ENCODE measurements at places on chromosomes 2 and 18. TPM values are rescaled to one million over a fixed set of nuclear protein-coding genes. Genes with fewer than 3 reads are reported as not detected.

GRCh38 chr2:144383571-144384100 lies 136.3 kb downstream of the ZEB2 start:
- peaks cover 5% of the 10 kb centered on the region for H3K27me3 ChIP-seq
- DNase-seq: no peak
- H3K4me3 ChIP-seq: no peak overlapping the region
- H3K27ac ChIP-seq: no peak overlapping the region
- no peaks in the 10 kb centered on the region for H3K4me1 ChIP-seq

- DNase-seq: no peak
- no peaks in the 10 kb centered on the region for H3K36me3 ChIP-seq
- no peaks in the 10 kb centered on the region for H3K27me3 ChIP-seq
- no peaks in the 10 kb centered on the region for H3K4me1 ChIP-seq
These were observed 179.0 kb upstream of the DDX18 start for GRCh38 chr2:117635481-117635880.

- H3K4me1 ChIP-seq: no peaks in the 10 kb centered on the region
- H3K27ac ChIP-seq: no peak overlapping the region
- no peaks in the 10 kb centered on the region for H3K36me3 ChIP-seq
- no peaks in the 10 kb centered on the region for H3K27me3 ChIP-seq
These were observed 55.6 kb upstream of the ACMSD start for GRCh38 chr2:134782792-134783191.

GRCh38 chr2:128281852-128282245 lies 36.8 kb downstream of the HS6ST1 start:
- H3K27me3 ChIP-seq: no peaks in the 10 kb centered on the region
- no peak for DNase-seq
- no peak overlapping the region for H3K4me3 ChIP-seq
- no peaks in the 10 kb centered on the region for H3K4me1 ChIP-seq
- no peak overlapping the region for H3K27ac ChIP-seq
- no peaks in the 10 kb centered on the region for H3K36me3 ChIP-seq

DNA sequence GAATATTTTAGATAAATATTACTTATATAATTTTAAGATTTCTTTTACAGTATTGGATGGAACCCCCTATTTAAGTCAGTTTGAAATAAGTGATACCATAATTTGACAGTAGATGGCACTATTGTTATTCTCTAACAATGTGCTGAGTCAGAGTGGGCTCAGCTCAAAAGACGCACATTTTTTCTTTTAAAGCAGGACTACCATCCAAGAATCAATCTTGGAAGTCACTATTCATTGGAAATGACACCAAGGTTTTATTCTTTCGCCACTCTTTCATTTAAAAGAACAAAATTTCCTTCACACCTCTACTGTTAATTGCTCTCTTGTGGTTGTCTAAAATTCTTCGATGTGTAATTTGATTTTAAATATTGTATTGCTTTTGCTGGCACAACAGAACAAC lies 32.6 kb upstream of the SPAG16 start:
- H3K27me3 ChIP-seq: no peaks in the 10 kb centered on the region
- H3K27ac ChIP-seq: no peak overlapping the region
- no peak for DNase-seq

GRCh38 chr2:66691031-66691965 lies 256.4 kb downstream of the MEIS1 start:
- no peak overlapping the region for H3K4me3 ChIP-seq
- no peak for DNase-seq
- H3K36me3 ChIP-seq: no peaks in the 10 kb centered on the region
- H3K27ac ChIP-seq: no peak overlapping the region
- no peaks in the 10 kb centered on the region for H3K4me1 ChIP-seq

GRCh38 chr2:102597788-102598187 lies 21.6 kb upstream of the SLC9A2 start:
- H3K27ac ChIP-seq: no peak overlapping the region
- H3K27me3 ChIP-seq: no peaks in the 10 kb centered on the region
- H3K36me3 ChIP-seq: no peaks in the 10 kb centered on the region
- no peak overlapping the region for H3K4me3 ChIP-seq

DNA sequence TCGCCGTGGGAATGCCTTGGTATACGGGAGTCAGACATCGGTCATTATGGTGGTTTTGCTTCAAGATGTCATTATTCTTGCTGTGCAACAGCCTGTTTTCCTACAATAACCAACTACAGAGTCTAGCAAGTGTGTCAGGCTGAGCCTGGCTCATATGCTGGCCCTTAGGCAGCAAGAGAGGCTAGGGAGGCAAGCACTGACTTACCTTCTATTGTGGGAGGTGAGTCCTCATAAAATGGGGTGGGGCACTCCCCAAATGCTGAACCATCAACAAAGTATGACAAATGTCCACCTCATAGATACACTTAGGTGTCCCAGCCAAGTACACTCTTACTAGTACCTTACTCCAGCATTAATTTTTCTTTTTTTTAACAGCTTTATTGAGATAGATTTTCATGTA lies 77.0 kb upstream of the ATL2 start:
- no peaks in the 10 kb centered on the region for H3K27me3 ChIP-seq
- H3K36me3 ChIP-seq: no peaks in the 10 kb centered on the region
- no peak overlapping the region for H3K27ac ChIP-seq
- H3K4me1 ChIP-seq: no peaks in the 10 kb centered on the region
- DNase-seq: no peak

DNA sequence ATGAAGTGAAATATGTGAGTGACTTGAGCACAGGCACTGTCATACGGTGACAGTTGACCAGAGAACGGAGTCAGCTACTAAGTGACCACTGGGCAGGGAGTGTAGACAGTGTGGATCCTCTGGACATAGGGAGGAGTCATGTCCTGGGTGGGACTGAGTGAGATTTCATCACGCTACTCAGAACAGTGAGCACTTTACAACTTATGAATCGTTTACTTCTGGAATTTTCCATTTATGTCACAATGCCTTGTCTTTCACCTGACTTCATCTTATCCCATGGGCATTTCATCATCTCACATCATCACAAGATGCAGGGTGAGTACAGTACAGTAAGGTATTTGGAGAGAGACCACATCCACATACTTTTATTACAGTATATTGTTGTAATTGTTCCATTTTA lies 29.0 kb downstream of the PTPRM start:
- H3K4me3 ChIP-seq: no peak overlapping the region
- H3K36me3 ChIP-seq: no peaks in the 10 kb centered on the region
- H3K4me1 ChIP-seq: no peaks in the 10 kb centered on the region

DNA sequence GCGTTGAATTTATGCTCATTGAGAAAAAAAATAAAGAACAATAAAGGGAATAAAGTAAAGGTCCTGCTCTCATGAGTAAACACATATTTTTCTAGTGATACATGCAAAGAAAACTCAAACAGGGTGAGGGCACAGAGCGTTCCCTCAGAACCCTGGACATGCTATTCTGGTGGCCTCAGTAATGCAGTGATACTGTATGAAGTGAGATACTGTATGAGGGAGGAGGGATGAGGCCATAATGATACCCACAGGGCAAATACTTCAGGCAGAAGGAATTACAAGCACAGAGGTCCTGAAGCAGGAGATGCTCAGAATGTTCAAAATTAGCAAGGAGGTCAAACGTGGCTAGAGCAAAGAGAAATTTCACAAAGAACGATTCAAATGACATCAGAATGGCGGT lies 28.4 kb upstream of the RNU4ATAC start:
- H3K4me3 ChIP-seq: no peak overlapping the region
- DNase-seq: no peak
- no peak overlapping the region for H3K27ac ChIP-seq
- H3K36me3 ChIP-seq: peaks cover 7% of the 10 kb centered on the region

DNA sequence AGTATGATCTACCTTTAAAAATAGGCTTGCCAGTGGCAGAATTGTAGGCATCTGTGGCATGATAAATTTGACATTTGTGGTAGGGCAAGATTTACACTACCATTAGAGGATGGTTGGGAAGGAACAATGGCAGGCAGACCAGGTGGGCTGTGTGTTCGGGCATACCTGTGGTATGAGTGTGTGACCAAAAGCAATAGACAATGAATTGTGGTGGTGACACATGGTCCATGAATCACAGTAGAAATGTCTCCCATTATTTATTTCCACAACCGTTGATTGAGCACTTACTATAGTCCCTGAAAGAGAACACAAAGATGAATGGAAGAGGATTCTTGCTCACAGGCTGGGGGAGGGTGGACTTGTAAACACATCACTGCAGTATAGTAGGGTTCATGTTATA lies 29.9 kb upstream of the RUFY4 start:
- no peaks in the 10 kb centered on the region for H3K36me3 ChIP-seq
- H3K27ac ChIP-seq: no peak overlapping the region
- H3K4me1 ChIP-seq: peaks cover 3% of the 10 kb centered on the region
- H3K27me3 ChIP-seq: no peaks in the 10 kb centered on the region
- no peak overlapping the region for H3K4me3 ChIP-seq

DNA sequence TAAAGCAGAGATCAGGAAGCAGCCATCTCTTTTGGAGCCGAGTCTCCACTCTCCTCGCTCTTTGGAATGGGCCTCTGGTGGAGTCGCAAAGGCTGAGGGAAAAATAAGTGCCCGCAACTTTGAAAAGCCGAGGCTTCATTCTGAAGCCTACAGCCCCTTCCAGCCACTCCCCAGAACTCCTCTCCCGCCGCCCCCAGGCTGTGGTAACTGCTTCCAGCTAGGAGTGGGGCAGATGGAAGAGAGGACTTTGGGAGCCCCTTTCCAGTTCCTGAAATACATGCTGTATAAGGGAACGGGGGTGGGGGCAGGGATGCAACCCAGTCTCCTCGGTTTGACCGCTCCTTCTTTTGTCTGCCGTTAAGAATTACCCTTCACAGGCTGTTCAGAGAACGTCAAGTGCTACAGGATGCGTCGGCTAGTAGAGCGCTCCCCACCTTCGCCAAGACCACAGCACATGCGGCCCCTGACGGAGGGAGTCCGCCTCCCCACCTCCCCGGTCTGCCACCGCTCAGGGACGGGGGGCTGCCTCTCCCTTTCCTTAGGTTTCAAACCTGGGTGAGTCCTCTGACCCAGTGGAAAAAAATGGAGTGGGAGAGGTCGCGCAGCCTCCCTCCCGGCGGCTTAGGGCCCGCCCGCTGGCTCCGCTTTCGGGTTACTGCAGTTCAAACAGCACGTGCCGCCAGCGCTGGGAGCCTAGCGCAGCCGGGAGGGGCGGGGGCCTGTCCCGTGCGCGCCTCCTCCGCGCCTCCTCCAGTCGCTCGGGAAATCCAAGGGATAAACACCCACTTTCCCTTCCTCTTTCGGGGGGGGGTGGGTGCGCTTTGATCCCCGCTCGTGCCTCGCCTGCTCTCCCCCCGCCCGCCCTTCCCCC lies 4.9 kb downstream of the CYP26B1 start:
- no peak overlapping the region for H3K27ac ChIP-seq
- H3K36me3 ChIP-seq: no peaks in the 10 kb centered on the region
- H3K4me1 ChIP-seq: peaks cover 8% of the 10 kb centered on the region
- H3K27me3 ChIP-seq: peaks cover 3% of the 10 kb centered on the region
- DNase-seq: peak; percentile 30

DNA sequence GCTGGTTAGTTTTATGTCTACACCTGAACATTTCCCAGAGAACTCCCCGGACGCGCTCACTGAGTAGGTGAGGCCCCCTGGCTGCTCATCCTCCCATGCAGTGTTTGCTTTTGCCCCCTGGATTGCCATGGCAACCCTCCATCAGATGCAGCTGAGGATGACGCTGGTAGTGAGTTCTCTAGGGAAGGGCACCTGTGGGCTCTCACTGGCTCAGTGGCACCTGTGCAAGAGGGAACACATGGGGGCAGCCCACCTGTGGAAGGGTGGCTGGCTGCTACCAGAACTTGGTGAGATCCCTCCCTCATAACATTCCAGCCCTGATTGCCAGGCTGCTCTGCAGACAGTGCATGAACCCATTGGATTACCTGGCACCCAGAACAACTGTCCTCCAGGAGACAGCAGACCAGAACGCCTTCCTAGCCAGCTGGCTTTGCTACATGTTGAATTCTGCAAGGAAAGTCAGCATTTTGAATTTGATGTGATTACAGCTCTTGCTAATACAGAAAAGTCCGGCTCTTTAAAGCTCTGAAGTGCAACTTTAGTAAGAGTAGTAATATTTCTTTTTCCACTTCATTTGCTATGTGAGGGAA lies 21.7 kb downstream of the COA5 start:
- no peaks in the 10 kb centered on the region for H3K27me3 ChIP-seq
- no peaks in the 10 kb centered on the region for H3K4me1 ChIP-seq
- H3K4me3 ChIP-seq: no peak overlapping the region
- DNase-seq: no peak
- no peaks in the 10 kb centered on the region for H3K36me3 ChIP-seq
- H3K27ac ChIP-seq: no peak overlapping the region

GRCh38 chr18:44943311-44943881 lies 262.7 kb downstream of the SETBP1 start:
- no peaks in the 10 kb centered on the region for H3K36me3 ChIP-seq
- no peak for DNase-seq
- H3K4me3 ChIP-seq: no peak overlapping the region
- no peaks in the 10 kb centered on the region for H3K27me3 ChIP-seq
- H3K4me1 ChIP-seq: no peaks in the 10 kb centered on the region
- H3K27ac ChIP-seq: no peak overlapping the region

GRCh38 chr18:36195427-36196122 lies 8.3 kb downstream of the MOCOS start:
- no peak overlapping the region for H3K4me3 ChIP-seq
- H3K27ac ChIP-seq: no peak overlapping the region
- no peak for DNase-seq
- no peaks in the 10 kb centered on the region for H3K27me3 ChIP-seq
- H3K4me1 ChIP-seq: no peaks in the 10 kb centered on the region

DNA sequence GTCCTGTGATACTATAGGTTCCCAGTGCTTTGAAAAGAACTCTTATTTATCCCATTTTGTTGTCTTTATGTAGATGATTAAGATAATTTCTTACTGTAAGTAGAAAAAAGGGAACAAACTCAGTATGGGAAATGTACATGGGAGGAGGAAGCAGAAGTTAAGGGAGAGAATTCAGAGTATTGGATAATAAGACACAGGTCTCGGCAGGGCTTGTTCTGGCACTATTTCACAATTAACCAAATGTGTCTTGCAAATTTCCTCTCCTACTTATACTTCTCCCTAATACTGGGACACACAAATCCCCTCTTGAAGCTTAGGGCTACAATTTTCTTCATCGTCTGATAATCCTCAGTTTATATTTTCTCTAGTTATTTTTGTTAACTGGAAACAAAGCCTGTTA lies 744.0 kb downstream of the ADCYAP1 start:
- H3K4me1 ChIP-seq: no peaks in the 10 kb centered on the region
- no peak for DNase-seq
- H3K36me3 ChIP-seq: no peaks in the 10 kb centered on the region
- H3K27me3 ChIP-seq: no peaks in the 10 kb centered on the region
- H3K27ac ChIP-seq: no peak overlapping the region

- H3K4me1 ChIP-seq: peaks cover 5% of the 10 kb centered on the region
- H3K27ac ChIP-seq: no peak overlapping the region
- no peaks in the 10 kb centered on the region for H3K36me3 ChIP-seq
- no peaks in the 10 kb centered on the region for H3K27me3 ChIP-seq
- H3K4me3 ChIP-seq: no peak overlapping the region
- DNase-seq: peak; percentile 29
These were observed 1233.6 kb upstream of the TMEFF2 start for GRCh38 chr2:193428336-193428818.

B3GNT2 gene
- 11.0 TPM for total RNA-seq

ANKRD23 gene
- 0.95 TPM for total RNA-seq

ALKAL2 gene
- 33.4 TPM for total RNA-seq

SULT1C2 gene
- total RNA-seq: 2.7 TPM

CABYR gene
- total RNA-seq: 0.67 TPM

All from pancreas (tissue), 10 donors.